ENCODE measurements at places on chromosomes 11 and 22.

GRCh38 chr11:13098616-13099289, 89.6 kb downstream of the RASSF10 start:
- DNase-seq: no peak

GRCh38 chr11:17414317-17414737, 25.9 kb upstream of the KCNJ11 start:
- no peak for DNase-seq

- no peak for DNase-seq
These were observed 18.2 kb downstream of the C11orf91 start for GRCh38 chr11:33682446-33682845.

DNA sequence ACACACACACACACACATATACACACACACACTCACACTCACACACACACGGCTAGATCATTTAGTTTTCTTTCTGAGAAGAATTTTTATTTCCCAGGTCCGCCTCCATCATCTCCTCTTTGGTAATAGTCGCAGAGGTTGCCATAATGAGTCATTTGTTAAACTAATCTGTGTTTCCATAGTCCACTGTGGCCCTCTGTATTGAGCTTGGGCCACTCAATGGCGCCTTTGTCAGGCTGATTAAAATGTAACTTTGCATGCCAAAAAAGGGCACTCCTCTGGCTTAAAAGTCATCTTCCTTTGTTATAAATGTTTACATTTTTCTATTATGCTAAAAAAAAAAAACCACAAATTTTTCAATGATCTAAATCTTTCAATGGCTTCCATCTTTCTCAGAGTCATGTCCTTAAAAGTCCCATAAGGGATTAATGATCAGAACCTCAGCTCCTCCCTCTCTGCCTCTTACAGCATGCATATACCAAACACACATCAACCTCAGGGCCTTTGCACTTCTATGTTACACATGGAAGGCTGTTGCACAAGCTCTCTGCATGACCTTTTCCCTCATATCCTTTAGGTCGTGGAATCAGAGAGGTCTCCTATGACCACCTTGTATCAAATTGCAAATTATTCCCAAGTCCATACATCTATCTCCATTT, 35.3 kb downstream of the EHF start:
- no peak for DNase-seq

- DNase-seq: no peak
These were observed 404.2 kb downstream of the LUZP2 start for GRCh38 chr11:24900960-24901549.

GRCh38 chr11:19978668-19979518, 181.4 kb downstream of the DBX1 start:
- DNase-seq: peak; percentile 79

Data from dermis microvascular lymphatic vessel endothelial cell (primary cell).